ENCODE measurements at places on chromosomes 4 and X.

- DNase-seq = peak; percentile 13
These were observed 39.9 kb upstream of the PCDH19 start for GRCh38 chrX:100449696-100450608.

DNA sequence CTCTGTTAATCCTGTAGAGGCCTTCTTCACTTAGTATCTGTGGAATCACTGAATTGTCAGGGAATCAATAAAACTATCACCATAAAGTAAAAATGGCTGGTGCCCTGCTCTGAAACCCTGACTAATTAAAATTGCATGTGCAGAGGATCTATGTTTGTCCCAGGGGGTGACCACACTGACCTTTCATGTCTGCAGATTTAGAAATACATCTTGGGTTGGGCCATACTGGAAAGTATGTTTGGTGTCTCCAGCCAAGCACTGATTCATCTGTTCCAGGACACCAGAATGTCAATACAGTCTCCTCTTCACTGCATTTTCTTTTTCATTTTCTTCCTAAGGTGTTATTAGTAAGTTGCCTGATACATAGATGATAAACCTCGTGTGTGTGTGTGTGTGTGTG, 490.9 kb upstream of the INTU start:
- no peak for DNase-seq

DNA sequence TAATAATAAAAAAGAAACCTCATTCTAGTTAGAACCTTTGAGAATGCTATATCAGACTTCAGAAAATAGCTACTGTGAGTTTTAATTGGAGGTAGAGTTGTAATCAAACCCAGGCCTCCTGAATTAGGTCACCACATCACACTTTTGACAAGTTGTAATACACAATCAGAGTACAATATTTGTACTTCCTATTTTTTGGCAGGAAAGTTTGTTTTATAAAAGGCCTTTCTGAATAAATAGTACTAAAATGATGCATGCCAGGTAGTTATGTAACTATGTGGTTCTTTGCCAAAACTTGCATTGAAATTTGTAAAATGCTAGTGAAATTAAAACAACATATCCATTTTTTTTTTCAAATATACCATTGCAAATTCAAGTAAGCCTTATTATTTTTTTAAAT, 26.8 kb downstream of the ADH7 start:
- no peak for DNase-seq

DNA sequence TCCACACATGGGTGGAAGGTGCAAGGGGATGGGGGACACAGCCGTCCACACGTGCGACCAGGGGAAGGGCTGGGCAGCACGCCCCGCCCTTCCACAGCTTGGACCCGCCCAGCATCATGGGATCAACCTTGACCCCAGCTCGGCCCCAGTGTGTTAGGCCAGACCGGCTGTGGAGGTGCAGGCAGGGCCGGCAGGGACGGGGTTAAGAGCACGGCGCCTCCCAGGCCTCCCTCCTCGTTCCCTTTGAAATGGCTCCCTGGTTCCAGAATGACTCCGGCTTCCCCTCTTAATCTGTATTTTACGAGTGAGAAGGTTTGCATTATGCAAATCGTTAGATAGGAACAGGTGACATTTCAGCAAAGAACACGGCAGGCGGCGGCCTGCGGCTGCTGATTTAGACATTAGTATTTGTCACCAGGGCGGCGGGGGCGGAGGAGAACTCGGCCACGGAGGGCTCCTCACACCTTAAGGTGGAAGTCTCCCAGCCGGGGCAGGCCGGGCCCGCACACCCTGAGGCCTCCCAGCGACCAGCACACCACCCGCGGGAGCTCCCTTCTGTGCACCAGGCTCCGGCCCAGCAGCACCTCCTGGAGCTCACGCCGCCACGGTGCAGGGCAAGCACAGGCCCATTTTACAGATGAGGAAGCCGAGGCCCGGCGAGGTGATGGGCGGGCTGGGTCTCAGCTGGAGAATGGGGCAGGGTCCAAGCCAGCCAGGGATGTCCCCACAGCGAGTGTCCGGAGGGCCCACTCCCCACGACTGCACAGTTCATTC, 116.1 kb downstream of the FAM53A start:
- no peak for DNase-seq

- DNase-seq = no peak
These were observed 23.9 kb upstream of the FGFBP2 start for GRCh38 chr4:15986907-15987306.

DNA sequence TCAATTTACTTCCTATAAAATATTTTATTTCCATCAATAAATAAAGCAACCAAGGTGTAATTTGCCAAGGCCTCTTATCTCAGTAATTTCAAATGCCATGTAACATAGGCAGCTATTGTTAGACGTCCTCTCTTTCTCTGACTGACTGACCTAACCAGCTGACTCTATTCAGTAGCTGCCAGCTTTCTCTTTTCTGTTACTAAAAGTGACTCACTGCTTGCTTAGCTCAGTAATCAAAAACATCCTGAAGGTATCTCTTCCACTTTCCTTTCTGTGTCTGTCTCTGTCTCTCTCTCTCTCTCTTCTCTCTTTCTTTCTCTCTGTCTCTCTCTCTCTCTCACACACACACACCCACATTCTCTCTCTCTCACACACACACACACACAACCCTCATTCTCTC, 134.2 kb downstream of the SPOCK3 start:
- DNase-seq = no peak

DNA sequence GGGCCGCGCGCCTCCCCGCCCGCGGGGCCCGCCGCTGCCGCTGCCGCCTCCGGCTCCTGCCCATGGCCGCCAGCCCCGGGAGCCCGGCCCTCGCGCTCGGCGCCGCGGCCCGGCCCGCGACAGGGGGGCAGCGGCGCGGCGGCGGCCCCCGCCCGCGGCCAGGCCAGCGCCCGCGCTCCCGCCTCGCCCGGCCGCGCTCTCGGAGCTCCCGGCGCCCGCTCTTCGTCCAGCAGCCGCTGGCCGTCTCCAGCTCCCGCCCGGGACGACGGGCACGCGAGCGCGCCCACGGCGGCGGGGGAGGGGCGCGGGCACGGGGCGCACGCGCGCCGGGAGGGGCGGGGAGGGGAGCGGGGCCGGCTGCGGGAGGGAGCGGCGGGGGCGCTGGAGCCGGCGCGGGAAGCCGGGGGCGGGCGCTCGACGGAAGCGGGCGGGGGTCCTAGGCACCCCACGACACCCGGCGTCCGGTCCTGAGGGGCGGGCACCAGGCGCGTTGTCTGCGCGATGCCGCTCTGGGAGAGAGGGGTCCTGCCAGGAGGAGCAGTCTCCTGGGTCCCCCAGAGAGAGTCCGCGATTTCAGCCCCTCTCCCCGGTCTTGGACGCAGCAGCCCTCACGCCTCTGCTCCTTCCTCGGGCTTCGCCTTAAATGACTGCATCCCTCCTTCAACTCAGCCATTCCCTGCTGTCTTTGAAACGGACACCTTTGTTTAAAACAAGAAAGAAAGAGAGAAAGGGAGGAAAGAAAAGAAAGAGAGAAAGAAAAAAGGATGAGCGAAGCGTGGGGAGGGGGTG, 490 bp upstream of the PDZD4 start:
- DNase-seq = no peak
